ENCODE measurements at places on chromosomes 11 and 22.

- DNase-seq = no peak
Measured at GRCh38 chr22:17138513-17138912, 17.4 kb upstream of the TMEM121B start.

DNA sequence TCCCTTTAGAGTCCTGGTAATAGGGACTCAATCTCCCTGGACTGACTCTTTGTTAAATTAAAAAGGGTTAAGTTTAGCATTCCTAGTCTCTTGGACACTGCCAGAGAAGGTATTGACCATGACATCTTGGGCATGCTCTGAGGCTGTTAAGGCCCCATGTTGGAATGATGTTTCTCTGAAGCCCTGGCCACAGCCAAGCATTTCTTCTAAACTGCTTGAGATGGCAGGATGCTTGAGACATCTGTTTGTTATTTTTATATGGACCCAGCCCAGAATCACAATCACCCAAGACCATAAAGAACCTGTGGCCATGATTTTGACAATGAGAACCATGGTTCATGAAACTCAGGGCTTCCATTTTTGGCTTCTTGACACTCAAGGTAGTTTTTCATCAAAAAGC is 5.5 kb upstream of the ANKK1 start:
- DNase-seq = no peak

DNA sequence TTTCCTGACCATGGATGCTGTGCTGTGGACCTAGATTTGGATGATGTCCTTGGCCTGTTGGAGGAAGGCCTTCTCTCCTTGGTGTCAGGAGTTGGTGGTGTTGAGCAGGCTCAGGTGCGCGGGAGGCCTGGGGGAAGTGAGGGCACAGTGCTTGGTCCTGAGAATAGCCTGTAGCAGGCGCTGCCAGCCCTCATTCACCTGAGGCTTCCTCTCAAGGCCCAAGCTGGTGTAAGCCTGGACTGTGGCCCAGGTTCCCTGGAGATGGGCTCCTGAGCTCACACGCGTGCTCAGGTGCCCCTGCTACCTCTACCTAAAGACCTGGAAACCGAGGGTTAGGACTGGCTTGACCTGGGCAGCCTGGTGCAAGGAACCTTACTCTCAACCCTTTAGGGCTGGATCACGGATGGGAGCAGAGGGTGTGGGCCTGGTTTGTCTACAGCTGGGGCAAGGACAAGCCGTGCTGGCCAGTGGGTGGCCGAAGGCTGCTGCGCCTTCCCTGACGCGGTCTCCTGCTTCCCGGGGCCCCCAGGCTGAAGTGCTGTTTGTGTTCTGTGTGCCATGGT is 7.8 kb upstream of the GRAMD4 start:
- no peak for DNase-seq

DNA sequence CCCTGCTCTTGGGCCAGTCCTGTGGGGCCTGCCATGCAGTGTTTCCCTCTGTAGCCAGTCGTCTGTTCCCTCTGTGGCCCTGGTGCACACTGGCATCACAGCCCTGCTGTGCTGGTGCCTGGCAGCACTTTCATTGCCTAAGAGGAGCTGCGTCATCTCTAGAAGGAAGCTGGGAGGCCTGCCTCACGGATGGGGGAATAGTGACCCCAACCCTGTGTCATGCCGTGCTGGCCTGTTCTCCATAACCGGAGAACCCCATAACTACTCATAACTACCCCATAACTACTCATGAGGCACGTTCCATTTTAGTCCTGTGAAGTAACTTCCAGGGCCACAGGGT is 14.0 kb downstream of the RAB36 start:
- DNase-seq = no peak

- DNase-seq = no peak
Measured at GRCh38 chr11:57095417-57095816, 86.3 kb upstream of the LRRC55 start.

- no peak for DNase-seq
Measured at GRCh38 chr22:32236970-32237369, 18.2 kb downstream of the SLC5A4 start.

DNA sequence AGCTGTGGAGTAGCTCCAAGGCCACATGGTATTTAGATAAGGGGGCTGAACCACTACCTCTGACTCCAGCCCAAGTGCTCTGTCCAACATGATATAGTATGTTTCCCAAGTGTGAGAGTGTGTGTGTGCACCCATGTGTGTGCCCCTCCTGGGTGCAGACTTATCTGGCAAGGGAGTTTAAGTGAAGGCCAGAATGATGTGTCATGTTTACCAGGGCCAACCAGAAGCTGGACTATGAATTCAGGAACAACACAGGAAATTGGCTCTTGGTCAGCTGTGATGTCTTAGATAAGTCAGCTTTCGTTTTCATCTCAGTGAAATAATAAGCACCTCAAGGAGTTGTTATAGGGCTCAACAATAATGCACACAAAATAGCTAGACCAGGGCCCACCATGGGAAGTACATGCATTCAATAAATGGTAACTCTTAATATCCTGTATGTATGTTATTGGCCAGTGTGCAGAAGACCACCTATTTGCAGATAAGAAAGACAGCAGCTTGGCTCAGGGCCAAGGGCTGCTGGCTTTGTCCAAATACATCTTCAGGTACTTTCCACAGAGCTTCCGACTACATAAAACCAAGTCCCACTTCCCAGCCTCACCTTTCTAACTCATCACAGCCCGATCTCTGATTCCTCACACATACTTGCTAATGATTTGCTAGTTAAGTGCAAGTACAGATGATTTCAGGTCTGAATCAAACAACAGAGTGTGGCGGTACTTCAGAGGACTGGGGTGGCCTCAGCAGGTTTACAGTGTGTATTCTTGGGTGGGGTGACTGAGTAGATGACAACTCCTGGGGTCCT is 120.9 kb downstream of the ME3 start:
- DNase-seq = no peak

DNA sequence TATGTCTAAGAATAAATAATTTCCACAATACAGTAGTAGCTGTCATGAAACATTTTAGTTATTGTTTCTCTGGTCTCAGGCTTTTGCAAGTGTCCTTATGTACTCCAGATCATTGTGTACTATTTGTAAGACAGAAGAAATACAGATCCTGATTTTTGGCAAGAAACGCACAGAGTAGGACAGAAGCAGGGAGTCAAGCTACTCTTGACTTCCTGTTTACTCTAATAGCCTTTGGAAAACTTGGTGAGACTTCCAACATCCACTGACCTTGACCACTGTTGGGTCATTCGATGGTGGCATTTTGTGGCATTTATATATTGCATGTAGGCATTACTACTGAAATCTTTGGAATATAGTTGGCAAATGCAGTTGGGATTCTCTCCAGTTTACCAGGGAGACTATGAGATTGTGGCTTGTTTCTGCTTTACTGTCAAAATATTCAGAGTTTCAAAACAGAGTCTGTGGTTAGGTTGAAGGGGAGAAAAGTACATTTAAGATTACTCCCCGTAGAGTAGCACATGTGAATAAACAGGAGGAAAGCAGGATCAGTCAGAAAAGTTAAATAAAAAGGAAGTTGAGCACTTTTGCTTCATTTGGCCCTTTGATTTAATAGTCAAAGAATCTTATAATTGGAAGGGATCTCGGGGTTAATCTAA is 726.1 kb upstream of the CCDC90B start:
- no peak for DNase-seq

DNA sequence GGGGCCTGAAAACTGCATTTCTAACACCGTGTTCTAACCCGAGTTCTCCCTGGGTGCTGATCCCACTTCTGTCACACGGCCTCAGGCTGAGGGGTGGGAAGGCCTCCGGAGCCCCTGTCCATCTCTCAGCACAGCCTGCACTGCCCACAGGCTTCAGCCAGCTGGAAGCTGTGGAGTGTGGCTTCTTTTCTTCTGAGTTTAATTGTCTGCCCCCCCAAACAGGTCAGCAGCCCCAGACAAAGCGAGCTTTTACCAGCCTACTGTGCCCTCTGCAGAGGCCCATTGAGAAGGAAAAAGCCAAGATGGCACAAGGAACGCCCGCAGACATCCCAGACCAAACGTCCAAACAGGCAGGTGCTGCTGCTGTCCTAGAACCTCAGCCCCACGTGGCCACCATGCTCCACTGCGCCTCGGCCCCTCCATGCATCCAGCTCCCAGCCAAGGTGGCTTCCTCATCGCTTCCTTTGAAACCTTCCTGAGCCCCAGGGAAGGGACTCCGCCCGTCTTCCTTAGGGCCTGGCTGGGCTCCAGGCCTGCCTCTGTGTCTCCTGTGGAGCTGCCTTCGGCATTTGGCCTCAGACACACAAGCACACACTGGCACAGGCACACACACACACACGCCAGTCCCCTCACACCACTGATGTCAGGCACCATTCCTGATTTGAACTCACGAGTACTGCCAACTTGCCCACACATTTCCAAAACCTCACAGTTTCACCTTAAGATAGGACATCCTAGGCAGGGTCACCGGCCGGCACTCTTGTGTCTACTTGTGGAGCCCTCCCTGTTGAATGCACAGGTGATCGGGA is 1.7 kb downstream of the MOB2 start:
- DNase-seq = no peak

DNA sequence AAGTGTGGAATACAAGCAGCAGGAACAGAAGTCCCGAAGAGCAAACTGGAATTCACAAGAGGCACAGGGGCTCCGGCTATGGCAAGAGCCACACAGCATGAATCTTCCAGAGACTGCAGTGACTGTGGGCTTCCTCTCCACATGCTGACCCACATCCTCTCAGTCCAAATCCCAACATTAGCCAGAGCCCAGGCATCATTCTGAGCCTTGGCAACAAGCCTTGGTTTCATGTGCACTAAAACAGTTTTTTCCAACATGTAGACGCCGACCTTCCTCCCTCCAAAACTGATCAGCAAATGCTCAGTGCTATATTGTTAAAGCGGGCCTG is 91.7 kb upstream of the CSNK2A3 start:
- no peak for DNase-seq

- DNase-seq = no peak
Measured at GRCh38 chr11:113316256-113316655, 1.9 kb downstream of the TTC12 start.
